CD4-positive, alpha-beta T cell (primary cell): ENCODE measurements at places on chromosomes 1 and 21. TPM values are rescaled to one million over a fixed set of nuclear protein-coding genes. Genes with fewer than 3 reads are reported as not detected.
A peak's percentile ranks its signal among the peaks of the same experiment; 100 is the strongest.

- H3K27me3 ChIP-seq = no peaks in the 10 kb centered on the region
- H3K4me1 ChIP-seq = no peaks in the 10 kb centered on the region
- DNase-seq = no peak
- peaks cover 35% of the 10 kb centered on the region for H3K36me3 ChIP-seq
- H3K27ac ChIP-seq = no peak overlapping the region
Observed at GRCh38 chr1:34846265-34846664, 13.3 kb downstream of the SMIM12 start.

DNA sequence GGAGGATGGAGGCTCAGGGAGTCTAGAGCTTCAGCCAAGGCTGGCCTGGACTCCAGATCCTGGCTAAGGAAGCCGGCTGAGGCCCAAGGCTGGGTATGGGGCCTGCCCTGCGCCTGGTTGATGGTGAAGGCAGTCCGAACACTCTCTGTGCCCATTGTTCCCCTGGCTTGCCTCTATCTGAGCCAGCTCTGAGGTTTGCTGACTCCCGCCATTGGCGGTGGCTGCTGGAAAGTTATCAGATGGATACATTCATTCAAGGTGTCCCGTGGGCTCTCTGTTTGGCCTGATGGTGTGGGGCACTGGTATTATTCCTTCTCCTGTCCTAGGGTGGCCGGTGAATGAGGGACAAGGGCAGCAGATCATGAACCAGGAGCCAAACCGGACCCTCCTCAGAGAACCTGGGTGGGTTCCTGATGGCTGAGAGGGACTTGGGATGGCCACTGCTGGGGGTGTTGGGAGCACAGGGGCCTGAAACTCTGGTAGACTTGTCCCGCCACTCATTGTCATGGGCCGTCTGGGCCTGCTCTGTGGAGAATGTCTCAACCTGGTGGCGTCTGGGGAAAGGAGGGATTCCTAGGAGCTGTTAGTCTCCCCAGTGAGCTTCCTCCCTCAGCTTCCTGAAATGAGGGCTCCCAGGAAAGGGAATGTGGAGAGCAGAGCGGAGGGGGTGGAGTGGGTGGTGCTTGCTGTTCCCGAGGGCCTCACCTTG, 22.2 kb downstream of the SLC26A9 start:
- H3K36me3 ChIP-seq = no peaks in the 10 kb centered on the region
- no peak overlapping the region for H3K4me3 ChIP-seq
- DNase-seq = no peak
- H3K27me3 ChIP-seq = no peaks in the 10 kb centered on the region

DNA sequence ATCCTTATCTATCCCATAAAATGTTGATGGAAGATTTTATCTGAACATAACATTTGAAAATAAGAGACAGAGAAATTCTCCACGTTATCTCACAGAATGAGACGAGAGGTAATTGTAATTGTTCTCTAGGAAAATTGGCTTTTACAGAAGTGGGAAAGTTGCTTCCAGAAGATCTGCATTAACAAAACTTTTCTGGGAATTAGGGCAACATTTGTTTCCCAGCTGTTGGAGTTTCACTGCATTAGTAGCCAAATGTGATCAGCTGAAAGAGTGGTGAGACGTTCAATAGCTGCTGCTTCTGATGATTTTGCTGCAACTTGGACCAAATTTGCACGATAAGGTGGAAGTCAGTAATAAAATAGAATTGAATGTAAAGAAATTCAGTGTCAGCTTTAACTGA, 7.6 kb downstream of the CHODL start:
- DNase-seq = no peak
- H3K27ac ChIP-seq = no peak overlapping the region
- no peaks in the 10 kb centered on the region for H3K36me3 ChIP-seq
- H3K4me3 ChIP-seq = no peak overlapping the region

- peaks cover 50% of the 10 kb centered on the region for H3K4me1 ChIP-seq
- H3K27me3 ChIP-seq = no peaks in the 10 kb centered on the region
- peaks cover 6% of the 10 kb centered on the region for H3K36me3 ChIP-seq
- DNase-seq = peak; percentile 83
- H3K27ac ChIP-seq = peak overlapping the region; percentile 95
- peak overlapping the region; percentile 95 for H3K4me3 ChIP-seq
Observed at GRCh38 chr1:6603238-6603914, 707 bp upstream of the KLHL21 start.

- H3K4me3 ChIP-seq = no peak overlapping the region
- H3K4me1 ChIP-seq = no peaks in the 10 kb centered on the region
- DNase-seq = no peak
- no peaks in the 10 kb centered on the region for H3K36me3 ChIP-seq
- H3K27ac ChIP-seq = no peak overlapping the region
- peaks cover 2% of the 10 kb centered on the region for H3K27me3 ChIP-seq
Observed at GRCh38 chr21:44671911-44672310, 5.2 kb upstream of the KRTAP12-2 start.

DNA sequence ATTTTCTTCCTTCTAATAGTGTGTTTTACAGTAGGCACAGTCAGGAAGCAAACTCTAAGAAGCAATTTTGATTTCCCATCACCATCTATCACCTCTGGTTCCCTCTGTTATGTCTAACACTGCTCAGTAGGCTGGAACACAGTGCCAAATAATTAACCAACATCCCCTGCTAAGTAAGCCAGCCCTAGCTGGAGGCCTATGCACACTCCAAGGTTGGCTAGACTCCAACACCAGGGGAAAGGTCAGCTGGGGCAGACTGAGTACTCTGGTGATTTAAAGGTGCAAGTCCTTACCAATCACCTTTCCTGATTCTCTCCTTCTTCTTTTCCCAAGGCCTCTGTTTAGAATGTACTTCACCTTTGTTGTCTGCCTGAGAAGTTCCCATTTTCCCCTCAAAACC, 46.5 kb upstream of the BEND5 start:
- no peak for DNase-seq
- no peak overlapping the region for H3K27ac ChIP-seq
- no peak overlapping the region for H3K4me3 ChIP-seq
- no peaks in the 10 kb centered on the region for H3K36me3 ChIP-seq

DNA sequence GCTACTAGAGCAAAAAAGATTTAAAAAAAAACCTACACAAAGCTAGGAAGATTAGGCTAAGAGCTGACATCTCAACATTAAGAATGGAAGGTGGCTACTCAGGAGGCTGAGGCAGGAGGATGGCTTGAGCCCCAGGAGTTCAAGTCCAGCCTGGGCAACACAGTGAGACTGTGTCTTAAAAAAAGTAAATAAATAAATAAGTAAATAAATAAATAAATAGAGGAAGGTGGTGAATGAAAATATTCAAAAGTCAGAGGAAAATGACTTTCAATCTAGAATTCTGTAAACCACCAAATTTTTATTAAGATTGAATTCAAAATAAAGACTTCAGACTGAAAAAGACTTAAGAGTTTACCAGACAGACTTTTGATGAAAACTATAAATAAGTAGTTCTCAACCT, 50.9 kb upstream of the TMPRSS2 start:
- no peak overlapping the region for H3K27ac ChIP-seq
- H3K27me3 ChIP-seq = no peaks in the 10 kb centered on the region
- H3K4me1 ChIP-seq = no peaks in the 10 kb centered on the region

GRCh38 chr1:61174060-61174795, 91.9 kb downstream of the NFIA start:
- no peak overlapping the region for H3K4me3 ChIP-seq
- DNase-seq = no peak
- no peaks in the 10 kb centered on the region for H3K36me3 ChIP-seq
- no peak overlapping the region for H3K27ac ChIP-seq
- no peaks in the 10 kb centered on the region for H3K27me3 ChIP-seq

- no peaks in the 10 kb centered on the region for H3K27me3 ChIP-seq
- no peak overlapping the region for H3K4me3 ChIP-seq
Observed at GRCh38 chr1:54945393-54945936, 35.0 kb upstream of the TMEM61 start.

Gene BRINP2
- not detected for total RNA-seq

GRCh38 chr1:163178628-163179027, 24.1 kb downstream of the RGS5 start:
- no peaks in the 10 kb centered on the region for H3K4me1 ChIP-seq
- H3K4me3 ChIP-seq = no peak overlapping the region
- no peaks in the 10 kb centered on the region for H3K36me3 ChIP-seq
- no peak for DNase-seq
- no peak overlapping the region for H3K27ac ChIP-seq

- no peak overlapping the region for H3K27ac ChIP-seq
- no peaks in the 10 kb centered on the region for H3K4me1 ChIP-seq
- H3K36me3 ChIP-seq = no peaks in the 10 kb centered on the region
- H3K4me3 ChIP-seq = no peak overlapping the region
- DNase-seq = no peak
Observed at GRCh38 chr1:166350490-166350889, 183.7 kb upstream of the FAM78B start.

- DNase-seq = no peak
- H3K27ac ChIP-seq = no peak overlapping the region
- H3K27me3 ChIP-seq = no peaks in the 10 kb centered on the region
- H3K4me1 ChIP-seq = peaks cover 20% of the 10 kb centered on the region
Observed at GRCh38 chr1:1900883-1901640, 10.2 kb upstream of the GNB1 start.

DNA sequence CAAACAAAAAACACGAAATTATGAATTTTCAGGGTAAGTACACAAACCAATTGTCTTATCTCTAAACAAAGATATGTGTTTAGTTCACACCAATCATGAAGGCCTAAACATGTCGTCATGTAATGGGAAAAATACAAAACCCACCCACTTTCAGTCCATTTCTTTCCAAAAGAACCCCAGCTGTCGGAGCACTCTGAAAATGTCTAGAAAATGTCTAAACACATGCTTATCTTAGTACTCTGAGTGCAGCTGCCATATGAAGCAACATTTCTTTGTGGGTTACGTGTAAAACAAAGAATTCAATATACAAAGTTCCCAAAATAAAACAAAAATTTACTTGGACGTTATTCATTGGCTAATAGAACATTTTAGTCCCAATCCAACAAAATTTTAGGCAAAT, 22.7 kb downstream of the SERBP1 start:
- no peak overlapping the region for H3K27ac ChIP-seq
- no peaks in the 10 kb centered on the region for H3K4me1 ChIP-seq
- H3K36me3 ChIP-seq = peaks cover 24% of the 10 kb centered on the region
- H3K4me3 ChIP-seq = no peak overlapping the region

Gene SYTL1
- total RNA-seq = 135 TPM

GRCh38 chr1:192066202-192066601, 92.1 kb upstream of the RGS18 start:
- DNase-seq = no peak
- no peak overlapping the region for H3K4me3 ChIP-seq
- H3K27ac ChIP-seq = no peak overlapping the region
- no peaks in the 10 kb centered on the region for H3K4me1 ChIP-seq
- H3K36me3 ChIP-seq = no peaks in the 10 kb centered on the region

Gene ZNF648
- total RNA-seq = not detected

- no peak overlapping the region for H3K4me3 ChIP-seq
- no peaks in the 10 kb centered on the region for H3K4me1 ChIP-seq
- no peak overlapping the region for H3K27ac ChIP-seq
- no peaks in the 10 kb centered on the region for H3K27me3 ChIP-seq
Observed at GRCh38 chr1:30335389-30335996, 387.9 kb downstream of the MATN1 start.

DNA sequence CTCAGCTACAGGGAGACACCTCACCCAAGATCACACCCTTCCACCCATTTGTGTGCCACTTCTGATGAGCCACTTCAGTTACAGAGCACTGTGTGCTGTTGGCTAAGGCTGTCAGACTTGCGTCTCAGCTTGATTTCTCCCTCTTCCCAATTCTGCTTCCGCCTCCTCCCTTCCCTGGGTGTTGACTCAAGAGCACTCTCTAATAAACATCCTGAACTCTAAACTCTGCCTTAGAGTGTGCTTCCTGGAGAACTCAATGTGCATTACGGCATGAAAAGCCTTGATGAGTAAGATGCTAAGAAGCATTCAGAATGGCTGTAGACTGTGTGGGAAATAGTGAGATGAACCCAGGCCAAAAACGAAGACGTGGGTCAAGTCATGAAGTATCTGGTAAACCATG, 54.9 kb upstream of the S1PR1 start:
- no peak overlapping the region for H3K27ac ChIP-seq
- H3K36me3 ChIP-seq = no peaks in the 10 kb centered on the region
- H3K4me3 ChIP-seq = no peak overlapping the region
- H3K4me1 ChIP-seq = peaks cover 11% of the 10 kb centered on the region

Gene UFC1
- total RNA-seq = 96.6 TPM
